ENCODE measurements at places on chromosomes 4 and X.

DNA sequence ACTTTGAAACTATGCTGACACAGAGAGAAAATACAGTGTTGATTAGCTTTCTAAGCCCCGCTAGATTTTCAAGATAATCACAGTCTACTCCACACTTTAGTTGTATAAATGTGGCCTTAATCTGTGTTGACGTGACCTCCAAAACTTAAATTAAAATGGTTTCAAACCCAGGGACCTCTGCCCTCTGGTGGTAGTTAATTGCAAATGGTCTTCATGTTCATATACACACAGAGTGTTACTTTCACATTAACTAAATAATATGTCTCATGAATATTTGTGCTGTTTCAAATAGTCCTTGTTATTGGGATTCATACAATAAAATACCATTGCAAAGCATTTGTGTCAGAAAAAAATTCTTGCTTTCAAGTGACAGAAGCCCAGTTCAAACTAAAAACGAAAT, 64.3 kb downstream of the TASL start:
- peak; percentile 3 for DNase-seq

- DNase-seq = no peak
Observed at GRCh38 chrX:71996826-71997225, 86.2 kb downstream of the NHSL2 start.

- no peak for DNase-seq
Observed at GRCh38 chr4:41125558-41126311, 88.6 kb downstream of the APBB2 start.

GRCh38 chr4:128068918-128069317, 7.8 kb downstream of the LARP1B start:
- peak; percentile 17 for DNase-seq

DNA sequence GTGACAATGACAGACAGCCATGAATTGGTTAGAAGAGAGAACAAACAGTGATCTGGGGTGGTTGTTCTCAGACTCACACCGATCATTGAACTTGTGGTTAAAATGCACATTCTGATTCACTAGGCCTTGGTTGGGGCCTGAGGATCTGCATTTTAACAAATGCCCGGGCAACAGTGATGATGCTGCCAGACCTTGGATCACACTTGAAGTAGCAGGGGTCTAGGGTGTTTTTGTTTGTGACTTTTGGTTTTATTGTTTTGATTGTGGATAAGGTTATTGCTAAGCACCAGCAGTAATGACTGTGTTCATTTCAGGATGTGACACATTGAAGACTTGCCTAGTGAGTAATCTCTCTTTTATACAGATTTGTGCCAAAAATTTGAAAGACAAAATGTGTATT, 36.5 kb downstream of the TXLNG start:
- DNase-seq = no peak

- no peak for DNase-seq
Observed at GRCh38 chrX:42276982-42277690, 353.8 kb upstream of the CASK start.

GRCh38 chr4:85475631-85476233, 782 bp downstream of the ARHGAP24 start:
- DNase-seq = no peak

DNA sequence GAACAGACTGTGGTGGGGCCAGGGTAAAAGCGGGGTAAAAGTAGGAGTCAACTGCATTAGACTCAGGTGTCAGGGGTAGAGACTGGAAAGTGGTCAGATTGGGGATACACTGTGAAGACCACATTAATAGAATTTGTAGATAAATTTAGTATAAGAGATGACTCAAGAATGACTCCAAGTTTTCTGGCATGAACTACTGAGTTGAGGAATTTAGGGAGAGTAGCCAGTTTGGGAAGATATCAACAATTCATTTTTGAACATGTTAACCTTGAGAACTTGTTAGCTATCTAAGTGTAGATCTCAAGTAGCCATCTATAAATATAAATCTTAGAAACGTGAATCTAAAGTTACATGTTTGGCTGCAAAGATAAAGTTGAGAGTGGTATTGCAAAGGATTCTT, 206.9 kb upstream of the HCCS start:
- DNase-seq = no peak

Measured in AML-193 (cell line).